AG04449 (cell line): ENCODE measurements at places on chromosomes 11 and 22.

DNA sequence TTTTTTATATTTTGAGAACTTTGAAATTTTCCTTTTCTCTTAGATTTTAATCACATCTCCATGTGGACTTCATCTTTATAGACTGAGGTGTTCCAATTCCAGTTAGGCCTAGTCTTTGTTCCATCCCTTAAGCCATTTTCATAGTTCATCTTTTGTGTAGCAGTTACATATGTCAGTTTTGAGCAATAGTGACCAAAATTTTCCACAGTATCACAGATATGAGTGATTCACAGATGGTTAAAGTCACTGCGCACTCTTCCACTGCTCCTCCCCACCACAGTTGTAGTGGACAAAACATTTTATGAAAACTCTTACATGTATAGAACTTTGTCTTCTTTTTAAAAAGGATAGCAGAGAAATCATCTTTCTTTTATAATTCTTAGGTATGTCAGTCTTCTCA, 42.8 kb downstream of the YAP1 start:
- no peak for DNase-seq

DNA sequence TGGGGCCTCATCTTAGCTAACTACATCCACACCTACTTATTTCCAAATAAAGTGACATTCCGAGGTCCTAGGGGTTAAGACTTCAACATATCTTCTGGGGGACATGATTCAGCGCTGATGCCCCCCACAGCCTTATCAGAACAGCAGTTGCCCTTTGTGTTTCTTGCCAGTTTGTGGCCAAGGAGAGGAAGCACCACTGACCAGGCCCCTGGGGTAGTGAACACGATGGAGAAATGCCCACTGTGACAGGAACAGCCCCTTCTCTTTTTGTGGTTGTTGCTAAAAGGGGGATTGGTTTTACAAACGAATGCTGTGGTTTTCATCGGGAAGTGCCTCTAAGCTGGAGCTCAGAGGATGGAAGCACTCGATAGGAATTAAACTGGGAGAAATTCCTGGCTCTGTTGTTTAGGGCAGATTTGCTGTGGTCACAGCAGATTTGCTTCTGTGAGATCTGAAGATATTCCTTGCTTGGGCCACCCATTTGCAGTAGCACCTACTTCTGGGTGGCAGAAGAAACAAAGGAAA, 88.8 kb downstream of the ABTB2 start:
- DNase-seq, result no peak

DNA sequence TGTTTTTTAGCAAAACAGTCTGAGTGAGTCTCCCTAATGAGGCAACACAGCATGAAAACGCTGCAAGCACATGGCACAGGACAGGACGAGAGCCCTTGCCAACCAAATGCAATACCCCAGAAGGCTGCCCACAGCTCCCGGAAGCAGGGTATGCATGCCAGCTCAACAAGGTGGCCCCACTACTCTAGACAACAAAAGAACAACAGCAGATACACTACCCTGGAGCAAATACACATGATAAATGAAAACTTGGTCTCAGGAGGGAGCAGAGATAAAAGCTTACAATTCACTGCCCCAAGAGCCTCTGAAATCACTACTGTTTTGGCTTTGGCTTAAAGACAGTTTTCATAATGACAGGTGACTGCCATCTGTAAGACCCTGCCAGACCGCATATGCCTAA, 785.4 kb upstream of the API5 start:
- DNase-seq, result no peak

GRCh38 chr11:48193876-48194275, 22.7 kb upstream of the OR4B1 start:
- DNase-seq, result peak; percentile 61

DNA sequence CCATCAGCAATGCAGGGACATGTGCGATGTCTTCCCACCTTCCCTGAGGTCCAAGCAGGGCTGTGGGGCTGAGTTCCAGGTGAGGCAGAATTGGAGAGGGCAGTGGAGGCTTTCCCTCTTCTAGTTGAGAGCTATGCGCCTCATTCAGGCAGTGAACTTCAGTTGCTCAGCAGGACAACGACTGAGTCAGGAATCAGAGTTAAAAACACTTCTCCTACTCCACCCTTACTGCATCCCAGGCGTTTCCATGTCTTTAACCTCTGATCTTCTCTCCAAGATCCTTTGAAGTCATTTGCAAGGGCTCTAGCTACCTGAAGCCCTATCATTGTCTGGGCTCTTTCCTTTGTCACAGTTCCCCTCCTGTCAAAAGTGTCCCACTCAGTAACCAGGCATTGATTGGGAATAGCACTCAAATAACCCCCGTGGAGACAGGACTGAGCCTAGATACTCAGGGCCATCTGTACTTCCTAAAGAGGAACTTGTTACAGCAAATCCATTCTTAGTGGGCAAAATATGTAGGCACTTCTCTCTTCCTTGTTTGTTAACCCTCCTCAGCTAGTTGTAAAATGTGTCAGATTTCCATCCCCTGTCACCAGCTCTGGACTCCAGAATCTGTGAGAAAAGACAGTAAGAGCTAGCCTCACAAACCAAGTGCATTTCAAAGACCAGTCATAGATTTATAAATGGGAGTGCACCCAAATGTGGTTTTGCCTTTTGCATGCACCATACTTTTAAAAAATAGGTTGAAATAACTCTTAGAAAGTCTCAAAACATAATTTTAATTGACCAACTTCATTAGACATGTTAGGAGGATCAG, 72.5 kb upstream of the MYO18B start:
- DNase-seq, result no peak
